ENCODE measurements at places on chromosomes 7 and 10. TPM values are rescaled to one million over a fixed set of nuclear protein-coding genes. Genes with fewer than 3 reads are reported as not detected.

- DNase-seq = no peak
Measured at GRCh38 chr7:155884225-155885166, 72.2 kb upstream of the SHH start.

The NEBL gene
- 0.05 TPM for total RNA-seq

DNA sequence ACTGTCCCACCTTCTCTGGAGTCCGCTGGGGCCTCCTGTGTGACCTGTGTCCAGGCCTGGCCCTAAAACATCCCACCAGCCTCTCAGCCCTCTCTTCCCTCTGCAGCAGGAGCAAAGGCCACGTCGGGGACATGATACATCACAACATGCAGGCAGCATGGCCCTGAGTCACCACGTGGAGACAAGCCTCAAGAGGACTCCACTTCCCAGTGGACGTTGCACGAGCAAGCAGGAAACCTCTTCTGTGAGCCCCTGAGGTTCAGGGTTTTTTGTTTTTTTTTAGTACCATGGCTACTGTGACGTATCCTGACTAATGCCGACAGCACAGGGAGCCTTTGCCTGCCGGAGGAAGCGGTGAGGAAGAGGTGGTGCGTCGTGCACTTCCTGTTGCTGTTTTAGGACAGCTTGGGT lies 165.9 kb downstream of the DNAJB6 start:
- peak; percentile 86 for DNase-seq

The TEX47 gene
- not detected for total RNA-seq

The LIPJ gene
- total RNA-seq = not detected

DNA sequence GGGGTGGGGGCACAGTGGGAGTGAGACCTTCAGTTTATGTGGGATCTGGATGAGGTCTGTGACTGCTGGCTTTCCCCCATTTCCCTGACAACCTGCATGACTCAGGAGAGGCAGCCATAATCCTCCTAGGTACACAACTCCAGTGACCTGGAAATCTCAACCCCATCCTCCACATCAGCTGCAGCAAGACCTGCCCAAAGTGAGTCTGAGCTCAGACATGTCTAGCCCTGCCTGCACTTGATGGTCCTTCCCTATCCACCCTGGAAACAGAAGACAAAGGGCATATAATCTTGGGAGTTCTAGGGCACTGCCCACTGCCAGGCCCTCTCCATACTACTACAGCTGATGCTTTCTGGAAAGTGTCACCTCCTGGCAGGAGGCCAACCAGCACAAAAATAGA lies 75.6 kb downstream of the GRM8 start:
- no peak for DNase-seq

DNA sequence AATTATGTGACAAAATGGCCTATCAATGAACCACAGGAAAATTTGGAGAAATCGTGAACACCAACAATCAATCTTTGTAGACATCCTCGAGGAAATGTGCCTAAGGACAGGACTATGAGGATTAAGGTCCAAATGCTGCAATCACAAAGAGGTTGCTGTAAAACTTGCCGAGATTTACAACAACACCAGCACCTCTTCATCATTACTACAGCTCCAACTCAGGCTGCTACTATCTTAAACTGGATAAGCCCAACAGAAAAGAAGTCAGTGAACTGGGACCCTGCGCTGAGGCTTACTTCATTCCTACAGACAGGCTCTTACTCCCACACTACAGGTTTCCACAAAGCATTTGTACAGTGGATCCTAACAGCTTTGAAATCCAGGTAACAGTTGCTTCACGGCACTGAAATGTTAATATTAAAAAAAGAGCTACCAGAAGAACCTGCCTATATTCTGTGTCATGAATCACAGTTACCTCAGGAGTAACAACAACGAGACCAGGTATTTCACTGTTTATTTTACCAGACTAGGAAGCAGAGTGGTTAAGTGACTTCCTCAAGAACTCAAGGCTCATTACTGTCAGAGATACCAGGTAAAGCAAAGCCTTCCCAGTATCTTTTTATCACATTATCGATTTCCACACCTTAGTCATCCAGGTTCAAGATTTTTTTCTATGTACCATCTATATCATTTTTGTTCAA lies 23.9 kb downstream of the CACUL1 start:
- DNase-seq = no peak

The PTPRN2 gene
- total RNA-seq = 2.3 TPM

- peak; percentile 59 for DNase-seq
Measured at GRCh38 chr10:88389456-88389855, 193.7 kb downstream of the RNLS start.

DNA sequence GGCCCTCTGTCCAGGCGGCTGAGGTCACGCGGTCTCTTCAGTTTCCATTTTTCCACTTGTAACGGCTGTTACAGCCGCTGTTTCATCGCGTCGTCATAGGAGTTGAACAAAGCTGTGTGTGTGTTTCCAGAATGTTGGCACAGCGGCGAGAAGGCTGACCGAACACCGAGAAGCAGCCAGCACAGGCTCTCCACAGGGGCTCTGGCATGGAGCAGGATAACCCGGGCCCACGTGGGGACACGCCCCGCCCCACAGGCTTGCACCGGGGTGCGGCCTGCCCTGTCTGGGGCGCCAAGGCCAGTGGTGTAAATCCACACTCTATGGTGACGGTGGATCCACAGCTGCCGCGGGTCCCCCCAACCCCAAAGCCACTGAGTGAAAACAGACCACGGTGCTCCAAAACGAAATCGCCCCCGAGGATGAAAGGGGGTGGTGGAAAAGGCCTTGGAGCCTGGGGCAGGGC lies 448.2 kb downstream of the DNAJB6 start:
- DNase-seq = no peak

DNA sequence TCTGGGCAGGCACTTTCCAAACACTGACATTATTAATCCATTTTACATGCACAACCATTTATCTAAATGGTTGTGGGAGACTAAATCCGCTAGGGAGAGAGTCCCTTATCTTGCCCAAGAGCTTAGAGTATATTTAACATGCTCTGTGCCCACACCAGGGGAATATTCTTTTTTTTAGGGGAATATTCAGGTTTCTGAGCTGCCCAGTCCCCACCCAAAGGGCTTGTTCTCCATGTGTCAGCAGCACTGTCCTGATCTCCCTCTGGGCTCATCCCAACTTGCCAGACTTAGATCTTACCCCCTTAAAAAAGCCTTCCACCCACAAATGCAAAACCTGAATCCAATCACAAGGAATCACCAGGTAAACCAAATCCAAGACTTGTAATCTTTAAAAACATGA lies 132.1 kb downstream of the ATXN7L1 start:
- no peak for DNase-seq

The ITPRID1 gene
- not detected for total RNA-seq

The WIPF3 gene
- not detected for total RNA-seq

The TWIST1 gene
- 24.0 TPM for total RNA-seq

DNA sequence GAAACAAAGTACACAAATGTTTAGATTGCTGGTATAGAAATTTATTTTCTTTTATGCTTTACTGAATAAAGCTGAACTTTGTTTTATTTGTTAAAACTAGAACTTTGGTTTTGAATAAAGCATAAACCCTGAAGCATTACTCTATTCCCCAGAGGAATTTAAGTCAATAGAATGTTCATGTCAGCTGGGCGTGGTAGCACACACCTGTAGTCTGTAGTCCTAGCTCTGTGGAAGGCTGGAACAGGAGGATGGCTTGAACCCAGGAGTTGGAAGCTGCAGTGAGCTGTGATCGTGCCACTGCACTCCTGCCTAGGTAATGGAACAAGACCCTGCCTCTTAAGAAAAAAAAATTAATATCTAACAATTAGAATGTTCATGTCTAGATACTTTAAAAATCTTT lies 139.0 kb upstream of the ASAH2 start:
- no peak for DNase-seq

GRCh38 chr10:49633327-49634068 lies 19.7 kb downstream of the CHAT start:
- no peak for DNase-seq

The PLEKHS1 gene
- total RNA-seq = 1.0 TPM

DNA sequence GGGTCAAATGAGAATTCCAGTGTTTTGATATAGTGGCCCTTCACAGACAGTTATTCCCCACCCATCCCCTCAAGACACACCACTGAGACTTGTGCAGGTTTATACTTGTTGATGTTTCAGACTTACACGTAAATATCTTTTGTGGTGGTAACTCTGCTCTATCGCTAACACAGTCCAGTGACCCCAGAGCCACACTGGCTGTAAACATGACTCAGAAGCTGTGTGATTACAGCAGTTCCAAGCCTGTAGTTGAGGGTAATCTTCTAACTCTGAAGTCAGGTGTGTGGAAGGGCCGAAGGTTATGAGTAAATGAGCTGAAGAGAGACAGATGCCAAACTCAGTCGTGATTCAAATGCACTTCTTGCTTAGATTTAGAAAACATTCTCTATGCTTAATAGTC lies 19.4 kb downstream of the NOBOX start:
- peak; percentile 86 for DNase-seq

- peak; percentile 100 for DNase-seq
Measured at GRCh38 chr7:36037121-36037662, 115.9 kb upstream of the EEPD1 start.

DNA sequence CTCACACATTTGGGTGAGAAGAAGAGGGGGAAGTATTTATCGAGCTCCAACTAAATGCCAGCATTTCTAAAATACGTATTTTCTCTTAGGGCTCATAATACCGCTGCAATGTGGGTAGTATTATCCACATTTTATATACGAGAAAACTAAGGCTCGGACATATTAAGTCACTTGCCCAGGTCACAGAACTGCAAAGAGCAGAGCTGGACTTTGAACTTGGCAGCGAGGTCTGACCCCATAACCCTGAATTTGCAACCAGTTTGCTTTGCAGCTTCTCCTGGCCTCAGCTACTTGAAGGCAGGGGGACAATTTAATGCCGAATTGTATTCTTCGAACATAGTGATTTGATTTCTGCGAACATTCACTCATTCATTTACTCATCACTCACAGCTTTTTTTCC lies 7.2 kb downstream of the ABLIM1 start:
- no peak for DNase-seq
